ENCODE measurements at places on chromosomes 6 and 20.

DNA sequence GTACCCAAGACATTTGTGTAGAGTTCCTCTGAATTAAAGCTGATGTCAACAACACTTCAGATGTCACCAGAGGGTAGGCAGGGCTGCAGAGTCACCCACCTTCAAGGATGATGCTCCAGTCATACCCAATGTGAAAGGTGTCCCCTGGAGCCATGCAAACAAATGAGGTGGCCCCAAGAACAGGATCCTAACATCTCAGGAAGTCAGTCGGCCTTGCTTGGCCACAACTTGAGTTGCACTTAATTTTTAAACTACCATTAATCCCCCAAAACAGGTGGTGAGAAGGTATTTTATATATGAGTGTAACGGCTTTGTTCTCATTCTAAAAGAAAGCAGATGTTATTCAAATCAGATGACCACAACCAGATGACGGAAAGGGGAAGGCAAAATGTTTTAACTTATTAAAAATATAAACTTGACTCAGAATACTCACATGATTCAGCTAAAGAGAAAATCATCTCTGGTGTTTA, 21.1 kb upstream of the SERPINB1 start:
- DNase-seq, result no peak

DNA sequence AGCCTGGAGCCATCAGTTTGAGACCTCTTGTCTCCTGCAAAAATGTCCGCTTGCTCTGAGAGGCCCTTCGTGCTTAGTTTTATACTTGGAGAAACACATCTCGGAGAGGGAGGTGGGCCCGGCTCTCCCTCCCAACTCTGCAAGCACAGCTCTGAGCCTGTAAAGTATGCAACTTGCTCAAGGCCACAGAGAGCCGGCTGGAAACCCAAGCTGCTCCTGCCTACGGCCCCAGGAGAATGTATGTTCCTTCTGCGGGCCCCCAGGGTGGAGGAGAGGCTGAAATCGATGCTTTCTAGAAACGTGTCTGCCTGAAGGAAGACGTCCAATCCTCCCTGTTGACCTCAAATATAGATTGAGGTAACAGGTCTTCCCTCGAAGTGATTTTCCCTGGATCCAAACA, 205.4 kb downstream of the PREX1 start:
- DNase-seq, result no peak

GRCh38 chr6:22141241-22141745, 155.5 kb downstream of the PRL start:
- peak; percentile 33 for DNase-seq

GRCh38 chr20:3328501-3328900, 79.0 kb downstream of the DNAAF9 start:
- DNase-seq, result no peak

DNA sequence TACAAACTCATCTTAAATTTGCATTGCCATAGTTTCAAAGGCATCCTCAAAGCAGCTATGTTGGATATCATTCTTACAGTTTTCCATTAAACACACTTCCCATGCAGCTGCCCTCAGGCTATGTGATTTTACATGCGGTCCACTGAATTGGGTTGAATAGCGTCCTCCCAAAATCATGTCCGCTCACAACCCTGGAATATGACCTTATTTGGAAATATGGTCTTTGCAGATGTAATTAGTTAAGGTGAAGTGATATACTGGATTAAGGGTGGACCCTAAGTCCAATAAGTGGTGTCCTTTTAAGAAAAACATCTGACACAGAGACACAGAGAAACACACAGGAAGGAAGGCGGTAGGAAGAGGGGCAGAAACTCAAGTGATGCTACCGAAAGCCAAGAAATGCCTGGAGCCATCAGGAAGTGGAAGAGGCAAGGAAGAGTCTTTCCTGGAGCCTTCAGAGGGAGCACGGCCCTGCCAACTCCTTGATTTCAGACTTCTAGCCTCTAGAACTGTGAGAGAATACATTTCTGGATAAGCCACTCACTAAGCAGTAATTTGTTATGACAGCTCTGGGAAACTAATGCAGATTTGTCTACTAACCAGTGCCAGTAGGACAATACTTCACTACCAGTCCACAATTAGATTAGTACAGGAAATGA, 42.7 kb upstream of the NHSL1 start:
- DNase-seq, result no peak

GRCh38 chr6:125835221-125835744, 44.5 kb downstream of the NCOA7 start:
- DNase-seq, result no peak

DNA sequence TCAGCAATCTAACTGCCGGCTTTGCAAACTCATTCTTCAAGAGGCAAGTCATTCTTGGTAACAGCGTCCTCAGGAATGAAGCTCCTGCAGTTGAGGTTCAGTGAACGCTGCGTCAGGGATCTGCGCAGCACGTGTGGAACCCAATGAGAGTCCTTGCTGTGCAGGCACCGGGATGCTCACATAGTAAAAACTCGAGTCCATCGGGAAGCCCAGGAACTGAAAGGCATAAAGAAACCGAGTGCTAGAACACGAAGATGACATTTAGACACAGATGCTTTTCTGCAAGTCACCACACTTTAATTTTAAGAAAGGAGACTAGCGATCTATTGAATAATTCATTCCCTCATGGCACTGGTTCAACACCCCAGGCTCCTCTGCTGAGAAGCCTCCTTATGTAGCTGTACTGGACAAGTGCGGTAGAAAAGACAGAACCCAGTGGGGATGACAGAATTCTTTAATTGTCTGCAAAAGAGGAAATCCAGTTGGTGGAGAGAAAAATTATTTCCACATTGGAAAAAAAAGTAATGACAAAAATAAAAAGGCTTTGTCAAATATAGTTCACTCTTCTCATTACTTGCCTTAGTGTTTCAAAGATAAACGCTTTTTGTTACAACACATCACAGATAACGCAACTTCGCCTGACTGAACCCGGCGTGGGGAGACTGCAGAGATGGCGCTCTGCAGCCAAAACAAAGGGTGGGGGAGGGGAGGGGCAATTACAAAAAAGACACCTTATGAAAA, 1.9 kb upstream of the AFDN start:
- DNase-seq, result no peak

All from right hindlimb (tissue), 1 donor.